ENCODE measurements at places on chromosomes 11 and 22.

GRCh38 chr11:133382131-133382812 lies 150.0 kb downstream of the OPCML start:
- DNase-seq, result no peak

DNA sequence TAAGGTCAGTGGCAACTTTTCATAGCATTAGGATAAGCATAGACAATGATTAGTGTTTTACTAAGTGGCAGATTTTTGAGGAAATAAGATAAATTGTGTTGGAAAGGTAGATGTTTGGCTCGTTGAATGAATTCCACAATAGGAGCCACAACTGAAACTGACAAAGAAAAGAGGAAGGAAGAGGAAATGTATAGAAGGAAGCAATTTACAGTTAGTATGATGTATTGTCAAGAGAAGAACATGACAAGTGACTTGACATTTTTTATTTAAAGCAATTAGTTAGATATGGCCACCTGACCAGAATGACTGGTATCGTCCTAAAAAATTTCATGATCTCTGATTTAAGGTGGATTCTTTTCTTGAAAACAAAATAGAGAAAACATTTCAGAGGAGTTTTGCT lies 3.1 kb upstream of the RAG2 start:
- DNase-seq, result no peak

GRCh38 chr11:457111-457760 lies 7.2 kb downstream of the PTDSS2 start:
- DNase-seq, result peak; percentile 9

DNA sequence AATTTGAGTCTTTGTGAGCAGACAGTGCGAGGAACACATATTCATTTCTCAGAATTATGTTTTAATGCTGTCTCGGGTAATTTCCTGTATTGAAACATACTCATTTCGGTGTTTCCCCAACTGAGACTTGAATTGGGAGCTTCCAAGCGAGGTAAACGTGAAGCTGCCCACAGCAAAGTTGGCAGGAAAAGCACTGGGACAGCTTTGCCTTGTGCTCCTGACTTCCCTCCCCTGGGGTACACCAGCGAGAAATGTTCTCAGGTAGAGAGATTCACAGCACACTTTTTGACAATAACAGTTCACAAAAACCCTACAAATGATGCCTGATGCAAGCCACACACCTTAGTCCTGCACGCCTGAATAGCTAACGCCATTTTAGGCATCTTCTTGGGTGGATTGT lies 3.1 kb downstream of the HTR3B start:
- DNase-seq, result no peak

- no peak for DNase-seq
These were observed 30.3 kb downstream of the LAYN start for GRCh38 chr11:111570796-111571195.

DNA sequence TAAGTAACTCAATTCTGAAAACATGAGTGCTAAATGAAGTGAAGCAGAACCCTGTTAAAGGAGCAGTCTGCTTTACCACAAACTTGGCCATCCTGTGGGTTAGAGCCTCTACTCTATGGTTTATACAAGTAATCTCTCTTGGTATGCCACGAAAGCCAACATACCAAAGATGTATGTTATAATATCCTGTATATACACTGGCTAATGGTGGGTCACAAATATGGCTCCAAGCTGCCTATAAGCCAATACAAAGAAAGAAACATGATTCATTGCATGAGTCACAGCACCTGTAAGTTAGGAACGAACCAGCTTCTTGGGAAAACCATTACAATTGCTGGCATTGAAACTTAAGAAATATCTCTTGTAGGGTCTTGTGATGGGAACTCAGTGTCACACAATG lies 16.1 kb downstream of the XRRA1 start:
- DNase-seq, result no peak

- DNase-seq, result no peak
These were observed 7.4 kb upstream of the EEF1G start for GRCh38 chr11:62580959-62581715.

DNA sequence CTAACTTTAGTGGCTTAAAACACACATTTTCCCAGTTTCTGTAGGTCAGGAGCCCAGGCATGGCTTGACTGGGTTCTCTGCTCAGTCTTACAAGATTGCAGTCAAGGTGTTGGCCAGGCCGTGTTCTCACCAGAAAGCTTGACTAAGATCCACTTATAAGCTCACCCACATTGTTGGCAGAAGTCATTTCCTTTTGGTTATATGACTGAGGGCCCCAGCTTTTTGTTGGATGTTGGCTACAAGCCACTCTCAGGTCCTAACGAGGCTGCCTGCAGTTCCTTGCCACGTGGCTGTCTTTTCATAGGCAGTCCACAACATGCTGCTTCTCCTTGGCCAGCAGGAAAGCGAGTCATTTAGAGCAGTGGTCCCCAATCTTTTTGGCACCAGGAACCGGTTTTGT lies 79.3 kb upstream of the CRTAM start:
- DNase-seq, result no peak

DNA sequence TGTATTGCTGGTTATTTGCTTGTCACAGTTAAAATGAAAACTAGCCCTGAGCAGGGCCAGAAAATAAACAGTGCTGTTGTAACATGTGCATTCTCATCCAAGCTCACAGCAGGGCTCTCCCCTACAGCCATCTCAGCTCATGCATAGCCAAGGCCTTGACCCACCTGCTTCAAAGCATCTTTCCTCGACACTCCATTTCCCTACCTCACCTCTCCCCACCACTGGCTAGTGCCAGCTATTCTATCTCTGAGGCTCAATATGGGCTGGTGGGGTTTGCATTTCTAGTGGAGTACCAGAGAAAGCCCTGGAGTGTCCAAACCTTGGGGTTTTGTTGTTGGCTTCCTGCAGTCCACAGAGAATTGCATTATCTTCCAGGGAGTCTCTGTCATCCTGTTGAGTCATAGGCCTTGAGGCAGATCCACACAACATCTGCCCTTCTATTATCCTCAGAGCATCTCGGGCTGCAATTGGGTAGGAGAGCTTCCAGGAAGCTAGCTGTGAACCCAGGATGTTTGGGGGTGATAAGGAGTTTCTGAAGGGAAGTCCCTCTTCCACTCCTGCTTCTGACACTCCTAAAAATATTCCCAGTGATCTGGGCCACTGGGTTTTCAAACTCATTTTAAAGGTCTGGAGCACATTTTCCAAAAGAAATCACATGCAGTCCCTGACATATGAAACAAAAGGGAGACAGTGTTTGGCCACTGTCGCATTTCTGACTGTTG lies 36.1 kb upstream of the AMOTL1 start:
- DNase-seq, result no peak

DNA sequence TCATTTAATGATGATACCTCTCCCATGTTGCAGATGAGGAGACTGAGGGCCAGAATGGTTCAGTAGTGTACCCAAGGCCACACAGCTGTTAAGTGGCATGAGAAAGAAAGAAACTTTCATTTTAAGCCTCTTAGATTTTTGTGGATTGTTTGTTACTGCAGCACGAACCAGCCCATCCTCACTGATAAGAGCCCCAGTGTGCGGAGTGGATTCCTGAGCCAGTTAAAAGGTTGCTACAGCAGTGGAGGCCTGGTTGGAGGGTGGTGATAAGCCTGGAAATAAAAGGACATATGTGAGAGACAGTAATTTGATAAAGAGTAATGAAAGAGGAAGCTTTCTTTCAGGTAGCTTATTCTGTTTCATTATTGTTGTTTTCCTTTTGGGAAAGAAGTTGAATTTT lies 89.0 kb downstream of the ATXN10 start:
- DNase-seq, result no peak

DNA sequence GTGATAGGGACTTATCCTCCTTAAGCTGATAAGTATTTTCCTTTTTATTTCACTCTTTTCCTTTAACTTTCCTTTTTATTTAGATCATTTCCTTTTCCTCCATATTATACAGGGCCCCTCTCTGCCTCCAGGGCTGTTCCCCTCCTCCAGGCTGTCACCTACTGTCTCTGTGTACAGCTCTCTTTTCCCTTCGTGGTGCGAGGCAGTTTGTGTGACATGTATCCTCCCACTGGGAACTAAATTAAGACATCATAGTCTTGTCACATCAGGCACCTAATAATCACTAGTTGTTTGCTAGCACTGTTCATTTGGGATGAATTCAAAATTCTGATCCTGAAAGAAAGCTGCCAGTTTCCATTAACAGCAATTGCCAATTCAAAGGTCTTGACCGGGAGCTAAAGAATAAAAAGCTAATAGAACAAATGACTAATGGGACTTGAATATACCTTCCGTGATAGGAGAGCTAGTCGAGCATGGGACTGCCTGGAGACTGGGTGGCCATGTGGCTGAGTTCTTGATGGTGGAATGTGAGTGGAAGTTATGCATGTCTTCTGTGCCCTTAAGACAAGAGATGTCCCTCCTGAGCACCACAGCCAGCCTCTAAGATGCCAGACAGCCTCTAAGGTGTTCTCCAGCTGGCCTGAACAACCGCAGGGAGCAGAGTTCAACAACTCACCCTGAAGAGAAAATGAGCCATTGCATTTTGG lies 77.7 kb upstream of the LRRC55 start:
- DNase-seq, result no peak

- DNase-seq, result no peak
These were observed 56.9 kb downstream of the PKNOX2 start for GRCh38 chr11:125221461-125221860.

GRCh38 chr11:120182790-120183491 lies 27.9 kb upstream of the OAF start:
- no peak for DNase-seq

DNA sequence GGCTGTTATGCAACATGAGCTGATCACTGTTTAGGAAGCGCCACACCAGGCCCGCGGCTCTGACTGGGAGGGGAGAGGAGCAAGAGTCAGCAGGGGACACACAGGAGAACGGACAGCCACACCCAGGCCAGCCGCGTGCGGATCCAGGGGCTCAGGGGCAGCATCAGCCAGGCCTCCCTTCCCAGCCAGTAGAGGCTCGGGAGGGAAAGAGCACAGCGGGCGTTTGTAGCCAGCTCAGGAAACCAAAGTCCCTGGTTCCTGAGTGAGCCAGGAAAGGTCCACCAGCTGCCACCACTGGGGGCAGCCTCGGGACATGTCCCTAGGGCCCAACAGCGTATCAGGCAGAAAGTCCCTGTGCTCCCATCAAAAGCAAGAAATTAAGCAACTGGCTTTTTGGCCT lies 71.8 kb upstream of the PITPNB start:
- no peak for DNase-seq

DNA sequence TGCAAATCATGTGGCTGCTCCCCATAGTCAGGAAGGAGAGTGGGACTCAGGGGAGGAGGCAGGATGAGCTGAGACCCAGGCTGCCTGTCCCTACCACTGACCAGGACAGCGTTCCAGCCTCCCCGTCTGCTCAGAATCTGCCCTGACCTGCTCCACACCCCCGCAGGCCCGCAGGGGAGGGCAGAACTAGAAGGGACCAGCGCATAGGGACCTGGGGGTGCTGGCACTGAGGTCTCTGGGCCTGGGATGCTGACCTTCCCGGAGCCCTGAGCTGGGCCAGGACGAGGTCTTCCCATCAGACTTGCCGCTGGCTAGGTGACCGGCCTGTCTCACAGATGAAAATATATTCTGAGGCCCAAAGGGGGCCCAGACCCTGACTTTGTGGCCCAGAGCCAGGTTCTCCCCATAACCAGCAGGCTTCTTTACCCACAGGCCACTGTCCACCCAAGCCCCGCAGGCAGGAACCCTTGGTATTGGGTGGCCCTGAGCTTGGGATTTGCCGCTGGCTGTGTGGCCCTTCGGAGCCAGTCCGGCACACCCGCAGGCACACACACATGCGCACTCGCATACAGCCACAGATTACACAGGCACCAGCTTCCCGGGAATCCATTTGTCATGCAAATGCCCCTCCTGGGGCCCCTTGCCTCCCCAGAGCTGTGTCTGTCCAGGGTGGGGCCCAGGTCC lies 13.8 kb upstream of the PIM3 start:
- DNase-seq, result no peak

DNA sequence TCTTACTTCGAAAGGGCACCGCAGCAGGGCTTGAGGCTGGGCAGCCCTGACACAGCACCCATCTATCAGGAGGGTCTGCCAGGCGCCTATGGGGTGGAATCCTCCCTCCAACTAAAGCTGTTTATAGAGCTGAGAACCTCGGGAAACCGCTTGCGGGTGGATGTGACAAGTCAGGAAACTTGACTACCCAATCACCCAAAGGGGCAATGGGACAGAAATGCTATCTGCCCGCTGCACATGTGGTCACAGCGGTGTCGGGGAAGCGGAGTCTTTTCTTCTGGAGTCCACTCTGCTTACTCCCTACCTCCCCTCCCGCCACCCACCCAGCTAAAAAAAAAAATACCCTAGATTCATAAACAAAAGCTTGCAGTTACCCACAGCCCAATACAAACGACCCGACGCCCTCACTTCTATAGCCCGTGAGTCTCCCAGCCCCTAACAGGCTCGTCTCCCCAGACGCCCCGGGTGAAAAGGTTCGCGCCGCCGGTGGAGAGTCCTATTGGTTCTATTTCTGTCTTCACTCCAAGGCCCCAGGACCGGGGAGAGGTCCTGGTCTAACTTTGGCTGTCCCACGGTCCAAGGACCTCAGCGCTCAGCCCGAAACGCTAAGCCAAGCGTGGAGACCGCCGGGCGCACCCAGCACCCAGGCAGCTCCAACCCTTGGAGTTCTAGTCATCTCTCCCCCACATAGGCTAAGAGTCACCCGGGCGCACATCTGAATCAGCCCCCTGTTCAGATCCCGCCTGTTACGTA lies 1.4 kb downstream of the TRPC6 start:
- DNase-seq, result no peak

GRCh38 chr22:41481925-41482318 lies 13.0 kb downstream of the ACO2 start:
- DNase-seq, result no peak

DNA sequence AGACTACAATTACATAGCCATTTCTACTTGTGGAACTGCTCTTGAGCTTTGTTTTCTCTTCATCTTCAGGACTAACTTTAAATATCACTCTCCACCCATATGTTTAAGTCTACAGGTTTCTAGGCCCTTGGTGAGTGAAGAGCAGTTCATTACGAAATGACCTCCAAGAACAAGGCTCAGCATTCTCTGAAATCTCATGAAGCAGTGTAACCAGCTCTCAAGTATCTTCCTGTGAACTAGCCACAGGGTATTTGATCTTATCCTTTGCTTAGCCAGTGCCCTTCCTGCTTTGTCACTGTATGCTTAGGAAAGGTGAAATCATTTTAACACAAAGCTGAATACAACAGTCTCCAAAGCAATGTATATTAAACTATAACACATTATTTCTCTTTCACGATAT lies 20.4 kb upstream of the LYVE1 start:
- no peak for DNase-seq

DNA sequence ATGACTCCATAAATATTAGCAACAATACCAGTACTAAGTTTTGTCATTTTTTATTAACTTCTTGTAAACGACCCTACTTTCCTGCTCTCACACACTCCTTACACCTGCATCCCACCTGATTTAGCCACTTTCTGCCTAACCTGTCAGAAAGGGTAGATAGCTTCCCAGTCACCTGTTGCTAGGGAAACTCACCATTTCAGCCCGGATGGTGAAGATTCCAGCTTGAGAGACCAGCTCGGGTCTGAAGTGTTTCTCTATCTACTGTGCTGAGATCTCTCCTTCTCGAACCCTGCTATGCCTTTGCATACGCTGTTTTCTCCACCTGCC lies at the start of gene PARVG:
TSS of gene PARVG (plus strand) at position 220 of the 327 bp plus-strand sequence. CDS start 2,405 bp downstream, outside the sequence.
- peak; percentile 54 for DNase-seq

GRCh38 chr22:37206841-37207821 lies 5.1 kb downstream of the SSTR3 start:
- no peak for DNase-seq

GRCh38 chr11:116833816-116834534 lies 3.4 kb downstream of the APOA1 start:
- DNase-seq, result no peak

Measured in CD4-positive, alpha-beta T cell treated with Interleukin-15 for 4 hours (primary cell).